ENCODE measurements at places on chromosomes 5 and 9. TPM values are rescaled to one million over a fixed set of nuclear protein-coding genes. Genes with fewer than 3 reads are reported as not detected.

The CD274 gene
- total RNA-seq, result 2.0 TPM

The PLEKHG4B gene
- total RNA-seq, result 0.90 TPM

The PHF24 gene
- 0.21 TPM for total RNA-seq

The C5orf34 gene
- 5.1 TPM for total RNA-seq

The TRPM3 gene
- not detected for total RNA-seq

The ORM1 gene
- total RNA-seq, result not detected

The TOR2A gene
- total RNA-seq, result 10.4 TPM

The SYNPO gene
- 28.6 TPM for total RNA-seq

The KLHL3 gene
- 0.18 TPM for total RNA-seq

The KCTD16 gene
- 0.08 TPM for total RNA-seq

The FBN2 gene
- total RNA-seq, result 17.3 TPM

The GFPT2 gene
- total RNA-seq, result 50.9 TPM

The HSPA4 gene
- 195 TPM for total RNA-seq

The IRX1 gene
- total RNA-seq, result not detected

The GNA14 gene
- not detected for total RNA-seq

The PFN3 gene
- not detected for total RNA-seq

The NMUR2 gene
- total RNA-seq, result 0.14 TPM

The SPATA31C1 gene
- total RNA-seq, result not detected

The OR13C5 gene
- total RNA-seq, result not detected

The PRR16 gene
- 0.09 TPM for total RNA-seq

The LCN15 gene
- total RNA-seq, result not detected

The SLC6A3 gene
- 0.15 TPM for total RNA-seq

The DND1 gene
- total RNA-seq, result 0.73 TPM
